ENCODE measurements at places on chromosomes 5 and 9.

DNA sequence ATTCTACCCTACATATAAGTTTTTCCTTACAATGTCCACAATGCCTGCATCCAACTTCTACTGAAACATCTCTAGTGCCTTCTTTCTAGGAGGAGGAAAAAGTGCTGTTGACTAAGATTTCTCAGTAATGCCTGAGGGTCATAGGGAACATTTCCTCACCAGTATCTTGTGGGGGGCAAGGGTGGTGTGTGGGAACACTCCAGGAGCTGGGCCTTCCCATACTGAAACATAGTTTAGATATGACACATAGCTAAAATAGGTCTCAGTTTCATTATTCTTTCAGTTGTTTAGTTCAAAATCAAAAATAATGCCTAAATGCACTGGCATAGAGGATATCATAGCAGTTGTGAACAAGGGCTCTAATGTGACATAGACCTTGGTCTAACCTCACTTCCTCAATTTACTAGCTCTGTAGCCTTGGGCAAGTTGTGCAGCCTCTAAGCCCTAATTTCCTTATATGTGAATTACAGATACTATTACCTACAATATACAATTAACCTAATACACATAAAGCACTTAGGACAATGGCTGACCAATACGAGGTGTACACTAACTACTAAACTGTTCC, 66.1 kb downstream of the HAPLN1 start:
- no peak for DNase-seq

DNA sequence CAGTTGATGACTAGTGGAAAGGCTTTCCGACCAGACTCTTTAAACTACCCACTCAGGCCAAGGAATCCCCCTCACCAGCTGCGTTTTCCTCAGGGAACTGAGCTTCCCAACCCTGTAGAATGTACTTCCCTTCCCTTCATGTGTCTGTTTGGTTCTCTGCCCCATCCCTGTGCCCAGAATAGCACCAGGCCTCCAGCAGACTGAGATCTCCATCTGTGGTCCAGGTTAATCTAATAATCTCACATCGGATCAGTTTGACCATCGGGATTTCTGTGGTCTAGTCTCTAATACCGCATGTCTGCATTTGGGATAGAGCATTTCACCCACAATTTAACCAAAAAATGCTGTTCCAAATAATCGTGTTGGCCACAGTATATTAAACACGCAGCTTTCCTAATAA, 237.2 kb downstream of the ROR2 start:
- DNase-seq, result no peak

- no peak for DNase-seq
Observed at GRCh38 chr5:167699432-167699831, 592.0 kb upstream of the WWC1 start.

GRCh38 chr9:127970401-127971313, 10.1 kb downstream of the EEIG1 start:
- no peak for DNase-seq

DNA sequence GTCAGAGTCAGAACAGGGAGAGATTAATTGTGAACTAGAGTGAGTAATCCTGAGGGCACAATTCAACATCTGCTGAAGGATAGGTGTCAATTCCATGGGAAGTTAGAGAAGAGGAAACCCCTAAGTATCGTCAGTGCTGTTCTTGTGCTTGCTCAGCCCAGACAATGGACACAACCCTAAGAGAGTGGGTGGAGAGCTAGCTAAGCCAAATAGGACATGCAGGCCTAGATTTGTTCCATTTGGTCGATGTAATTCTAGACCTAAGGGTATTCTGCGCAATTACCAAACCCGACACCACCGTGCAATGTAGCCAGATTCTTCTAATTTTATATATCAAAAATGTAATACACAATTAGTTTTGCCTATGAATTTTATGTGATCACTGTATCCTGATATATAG, 431.6 kb downstream of the SH3GL2 start:
- no peak for DNase-seq

DNA sequence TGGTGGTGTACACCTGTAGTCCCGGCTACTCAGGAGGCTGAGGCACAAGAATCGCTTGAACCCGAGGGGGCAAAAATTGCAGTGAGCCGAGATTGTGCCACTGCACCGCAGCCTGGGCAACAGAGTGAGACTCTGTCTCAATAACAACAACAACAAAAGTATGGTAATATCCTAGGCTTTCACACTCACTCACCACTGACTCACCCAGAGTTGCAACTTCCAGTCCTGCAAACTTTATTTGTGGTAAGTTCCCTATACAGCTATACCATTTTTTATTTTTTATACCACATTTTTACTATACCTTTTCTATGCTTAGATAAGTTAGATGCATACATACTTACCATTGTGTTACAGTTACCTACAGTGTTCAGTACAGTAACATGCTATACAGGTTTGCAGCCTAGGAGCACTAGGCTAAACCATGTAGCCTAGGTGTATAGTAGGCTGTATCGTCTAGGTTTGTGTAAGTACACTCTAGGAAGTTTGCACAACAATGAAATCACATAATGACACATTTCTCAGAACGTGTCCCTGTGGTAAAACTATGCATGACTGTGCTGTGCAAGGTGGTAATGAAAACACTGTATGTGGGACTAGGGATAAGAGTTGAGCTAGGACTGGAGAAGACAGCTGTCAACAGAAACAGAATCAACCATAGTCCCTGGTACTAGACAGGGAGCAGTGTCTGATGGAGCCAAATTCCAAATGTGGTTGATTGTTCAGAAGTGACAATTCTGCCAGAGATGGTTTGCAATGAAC, 109.5 kb upstream of the RAD23B start:
- no peak for DNase-seq

DNA sequence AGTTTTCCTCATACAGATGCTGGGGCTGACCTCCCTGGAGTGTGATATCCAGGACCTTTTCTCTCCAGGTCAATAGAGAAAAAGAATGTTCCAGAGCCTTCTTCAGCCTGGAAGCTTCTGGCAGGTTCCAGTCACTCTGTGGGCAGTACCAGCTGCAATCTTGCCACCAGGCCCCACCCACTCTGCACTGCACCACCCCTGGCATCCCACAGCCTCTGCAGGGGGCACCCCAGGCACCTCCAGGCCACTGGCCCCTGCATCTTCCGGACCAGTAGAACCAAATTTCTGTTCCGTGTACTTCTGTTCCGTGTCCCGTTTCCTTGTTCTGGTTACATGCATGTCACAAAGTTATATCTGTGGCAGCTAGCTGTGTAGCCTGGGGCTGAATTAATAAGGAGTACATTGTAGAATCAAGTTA, 83.3 kb upstream of the ZBTB43 start:
- DNase-seq, result no peak

Measured in stimulated activated CD4-positive, alpha-beta T cell treated with anti-CD3 and anti-CD28 coated beads, Interleukin-4, amount 100 ng/mL, for 4 hours (primary cell).